ENCODE measurements at places on chromosomes 4 and X.

DNA sequence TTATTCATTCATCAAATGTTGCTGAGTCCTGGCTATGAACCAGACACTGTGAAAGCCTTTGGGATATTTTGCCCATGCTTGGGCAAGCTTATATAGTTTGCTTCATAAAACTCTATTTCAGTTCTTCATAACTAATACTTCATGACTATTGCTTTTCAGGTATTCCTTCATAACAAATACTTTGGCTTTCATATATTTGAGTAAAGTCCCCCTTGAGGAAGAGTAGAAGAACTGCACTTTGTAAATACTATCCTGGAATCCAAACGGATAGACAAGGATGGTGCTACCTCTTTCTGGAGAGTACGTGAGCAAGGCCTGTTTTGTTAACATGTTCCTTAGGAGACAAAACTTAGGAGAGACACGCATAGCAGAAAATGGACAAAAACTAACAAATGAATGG, 1.7 kb upstream of the AFP start:
- no peak for ATAC-seq

- ATAC-seq, result peak; percentile 67
Observed at GRCh38 chrX:3176439-3176820, 135.2 kb downstream of the ARSF start.

GRCh38 chrX:155873188-155873587, 8.0 kb upstream of the VAMP7 start:
- ATAC-seq, result no peak

GRCh38 chrX:290476-291166, 9.4 kb downstream of the PLCXD1 start:
- no peak for ATAC-seq

DNA sequence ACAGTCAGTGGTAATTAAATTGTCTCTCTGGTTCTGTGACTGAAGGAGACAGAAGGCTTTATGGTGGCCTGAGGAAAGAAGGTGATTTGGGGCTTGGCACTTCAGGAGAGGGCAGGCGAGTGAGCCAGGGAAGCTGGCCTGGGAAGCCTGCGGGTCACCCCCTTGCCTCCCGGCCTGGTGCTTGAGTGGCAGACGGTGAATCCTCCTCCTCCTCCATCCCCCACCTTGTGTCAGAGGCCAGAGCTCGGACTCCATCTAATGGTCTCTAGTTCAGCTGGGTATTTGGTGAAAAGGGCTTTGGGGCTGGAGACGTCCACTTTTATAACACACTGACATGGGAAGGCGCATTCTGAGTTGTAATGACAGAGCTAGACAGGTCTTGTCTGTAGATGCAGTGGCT, 8.7 kb downstream of the TMEM187 start:
- ATAC-seq, result no peak

DNA sequence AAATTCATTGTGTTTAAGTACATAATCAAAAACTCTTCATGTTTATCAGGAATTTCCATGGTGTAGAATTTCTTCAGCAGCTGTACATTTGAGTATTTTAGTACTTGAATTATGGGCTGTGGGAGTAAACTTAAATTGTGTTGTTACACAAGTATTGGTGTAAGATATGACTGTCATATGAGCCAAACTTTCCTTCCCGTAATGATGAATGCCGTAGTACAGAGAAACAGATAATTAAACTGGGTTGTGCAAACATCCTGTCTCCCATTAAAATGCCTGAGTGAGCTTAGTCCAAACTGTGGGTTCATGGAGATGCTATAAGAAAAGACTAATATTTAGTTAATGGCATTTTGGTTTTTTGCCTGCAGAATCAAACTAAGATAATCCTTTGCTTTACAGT, 159.2 kb downstream of the SLC4A4 start:
- ATAC-seq, result no peak

GRCh38 chr4:134691915-134692314, 490.3 kb upstream of the PABPC4L start:
- no peak for ATAC-seq

- no peak for ATAC-seq
Observed at GRCh38 chr4:145251391-145251790, 71.0 kb upstream of the OTUD4 start.

DNA sequence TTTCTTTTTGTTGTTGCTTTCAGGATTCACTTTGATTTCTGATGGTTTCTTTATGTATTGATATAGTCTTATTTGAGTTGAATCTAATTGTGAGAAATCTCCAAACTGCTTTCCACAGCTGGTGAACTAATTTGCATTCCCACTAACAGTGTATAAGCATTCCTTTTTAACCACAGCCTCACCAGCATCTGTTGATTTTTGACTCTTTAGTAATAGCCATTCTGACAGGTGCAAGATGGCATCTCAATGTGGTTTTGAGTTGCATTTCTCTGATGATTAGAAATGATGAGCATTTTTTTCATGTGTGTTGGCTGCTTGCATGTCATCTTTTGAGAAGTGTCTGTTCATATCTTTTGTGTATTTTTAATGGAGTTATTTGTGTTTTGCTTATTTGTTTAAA, 1023.1 kb downstream of the SH3BGRL start:
- no peak for ATAC-seq

- ATAC-seq, result no peak
Observed at GRCh38 chr4:78568640-78569305, 17.2 kb downstream of the ANXA3 start.

DNA sequence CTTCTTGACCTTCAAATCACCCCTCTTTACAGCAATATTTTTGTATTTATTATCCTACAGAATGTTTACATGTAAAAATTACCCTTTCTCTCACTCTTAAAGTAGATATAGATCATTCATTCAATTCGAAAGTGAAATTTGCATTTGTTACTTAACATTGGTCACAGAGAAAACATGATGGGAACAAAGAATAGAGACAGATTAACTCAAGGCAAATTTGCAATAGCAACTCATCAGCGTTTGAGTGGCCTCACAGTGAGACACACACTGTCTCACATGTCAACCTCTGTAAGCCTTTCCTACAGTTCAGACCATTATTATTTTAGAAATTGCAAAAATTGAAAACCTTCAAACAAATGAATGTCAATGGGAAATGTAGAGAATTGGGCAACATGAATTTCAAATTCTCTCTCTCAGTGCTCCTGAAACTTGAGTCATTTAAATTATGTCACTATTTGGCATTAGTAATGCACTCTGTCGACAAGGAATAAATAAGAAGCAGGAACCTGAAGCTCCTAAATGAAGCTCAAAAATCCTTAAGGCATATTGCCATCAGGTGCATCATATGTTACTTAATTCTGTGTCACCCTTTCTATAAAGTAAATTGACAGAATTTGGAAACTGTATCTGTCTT, 148.3 kb upstream of the ANXA10 start:
- ATAC-seq, result no peak

DNA sequence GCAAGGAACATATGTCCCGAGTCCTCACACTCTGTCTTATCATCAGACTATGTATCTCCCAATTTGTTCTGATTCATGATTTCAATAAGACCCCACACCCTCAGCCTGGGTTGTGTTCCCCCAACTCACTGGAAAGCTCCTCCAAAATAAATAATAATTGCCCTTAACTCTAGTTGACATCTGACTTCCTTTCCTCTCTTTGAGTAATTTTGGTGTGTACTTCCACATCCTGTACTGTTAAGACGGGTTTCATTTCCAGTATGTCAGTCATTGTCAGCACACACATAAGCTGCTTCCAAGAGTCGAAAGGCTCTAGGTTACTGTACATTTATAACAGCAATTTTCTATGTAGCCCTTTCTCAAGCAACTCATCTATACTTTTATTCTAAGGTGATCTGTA, 52.2 kb upstream of the C1QTNF7 start:
- ATAC-seq, result no peak

DNA sequence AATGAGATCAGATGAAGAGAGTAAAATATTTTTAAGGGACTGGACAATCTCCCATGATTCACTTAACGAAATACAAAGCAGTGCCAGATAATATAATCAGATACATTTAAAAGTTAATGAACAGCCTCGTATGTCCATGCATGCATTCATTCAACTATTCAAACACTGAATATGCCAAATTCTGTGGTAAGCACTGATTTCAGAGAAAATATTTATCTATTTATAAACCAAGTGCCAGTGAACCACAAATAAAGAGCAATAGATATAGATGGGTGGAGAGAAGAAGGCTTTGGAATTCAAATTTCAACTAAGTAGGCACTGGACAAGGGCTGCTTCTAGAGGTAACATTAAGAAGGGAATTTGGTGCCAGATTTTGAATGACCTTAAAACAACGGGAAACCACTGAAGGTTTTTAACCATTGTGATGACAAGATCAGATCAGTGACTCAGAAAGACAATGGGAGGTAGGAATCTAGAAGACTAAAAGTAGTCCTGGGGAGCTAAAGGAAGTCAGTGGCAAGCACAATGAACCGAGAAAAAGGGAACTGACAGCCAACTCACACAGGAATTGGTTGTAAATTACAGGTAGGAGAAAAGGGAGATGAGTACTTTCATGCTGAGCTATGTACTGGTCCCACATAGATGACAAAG, 14.2 kb downstream of the ELOVL6 start:
- no peak for ATAC-seq

DNA sequence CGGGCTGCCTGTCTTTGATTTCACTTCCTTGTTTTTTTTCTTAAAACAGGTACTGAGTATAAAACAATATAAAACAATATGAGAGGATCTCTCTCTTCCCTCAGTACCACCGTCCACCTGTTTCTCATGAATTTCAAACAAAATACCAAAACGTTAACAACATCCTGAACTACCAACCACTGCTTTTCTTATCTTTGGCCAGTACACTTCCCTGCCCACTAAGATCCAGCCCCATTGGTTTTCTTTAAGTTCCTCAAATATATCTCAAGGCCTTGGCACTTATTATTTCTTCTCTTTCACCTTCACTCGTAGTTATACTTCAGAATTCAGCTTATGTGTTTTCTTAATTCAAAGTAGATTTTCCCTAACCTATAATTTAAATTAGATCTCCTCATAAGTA, 370.2 kb upstream of the GRIA3 start:
- ATAC-seq, result no peak

- ATAC-seq, result peak; percentile 86
Observed at GRCh38 chr4:53861856-53862610, 202.4 kb downstream of the CHIC2 start.

DNA sequence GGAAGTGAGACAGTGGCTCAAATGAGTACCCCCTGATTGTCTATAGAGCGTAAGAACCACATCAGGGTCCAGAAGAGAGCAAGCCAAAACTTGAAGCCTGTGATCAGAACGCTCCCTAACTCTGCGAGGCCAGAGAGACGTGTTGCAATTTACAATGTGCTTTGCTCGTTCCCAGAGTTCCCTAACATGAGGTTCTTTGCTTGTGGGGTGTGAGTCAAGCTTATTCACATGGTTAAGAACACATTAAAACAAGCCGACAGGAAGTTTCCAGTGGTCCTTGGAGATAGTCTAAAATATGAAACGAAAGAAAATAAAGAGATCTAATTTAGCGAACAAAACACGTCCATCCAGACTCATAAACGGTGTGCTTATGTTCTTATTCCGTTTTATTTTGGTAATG, 702.3 kb downstream of the TRIML1 start:
- no peak for ATAC-seq

DNA sequence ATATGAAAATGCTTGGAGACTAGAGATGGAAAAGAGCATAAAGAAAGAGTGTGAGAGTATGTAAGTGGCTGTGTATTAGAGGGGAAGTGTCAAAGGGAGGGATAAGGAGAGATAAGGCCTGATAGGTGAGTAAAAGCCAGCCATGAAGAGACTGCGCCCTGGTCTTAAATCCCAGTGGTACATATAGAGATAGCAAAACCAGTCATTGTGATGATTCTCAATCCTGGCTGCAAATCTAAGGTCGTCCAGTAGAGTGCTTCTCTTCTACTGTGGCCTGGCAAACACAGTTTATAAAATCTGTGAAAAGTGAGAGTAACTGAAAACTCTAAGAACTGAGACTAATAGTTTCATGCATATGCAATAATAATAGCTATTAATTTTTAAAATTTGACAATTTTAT, 86.9 kb downstream of the MAB21L2 start:
- no peak for ATAC-seq

DNA sequence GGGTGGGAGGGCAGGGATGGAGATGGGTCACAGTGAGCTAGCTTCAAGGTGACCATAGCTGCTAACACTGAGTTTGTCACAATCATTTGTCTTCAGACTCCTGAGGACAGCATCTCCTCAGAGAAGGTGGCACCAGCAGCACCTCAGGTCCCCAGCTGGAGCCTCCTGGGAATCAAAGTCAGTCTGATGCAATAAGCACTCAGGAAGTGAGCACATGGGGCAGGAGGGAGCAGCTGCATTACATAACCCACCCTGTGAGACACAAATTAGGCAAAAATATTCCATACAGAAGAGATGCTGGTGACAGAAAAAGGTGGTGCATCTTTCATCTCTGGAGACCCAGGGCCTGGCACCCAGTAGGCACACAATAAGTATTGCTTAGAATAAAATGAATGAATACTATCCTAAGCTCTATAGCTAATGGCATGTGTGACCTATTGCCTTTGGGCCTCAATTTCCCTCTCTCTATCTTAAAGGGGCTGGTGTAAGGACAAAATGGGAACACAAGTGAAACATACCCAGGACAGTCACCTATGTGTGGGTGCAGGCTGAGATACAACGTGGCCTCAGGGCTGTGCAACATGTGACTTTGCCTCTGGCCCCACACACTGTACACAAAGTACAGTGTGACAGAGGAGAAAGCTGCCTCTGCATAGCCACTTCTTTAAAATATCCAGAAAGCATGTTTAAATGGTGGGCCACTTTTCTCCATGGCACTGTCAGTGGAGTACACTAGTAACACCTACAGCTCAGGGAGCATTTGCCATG, 37.1 kb downstream of the SLC39A8 start:
- no peak for ATAC-seq

GRCh38 chr4:77938560-77938959, 75.9 kb downstream of the MRPL1 start:
- ATAC-seq, result no peak

GRCh38 chr4:41384992-41385391, 128.3 kb downstream of the UCHL1 start:
- peak; percentile 41 for ATAC-seq

- ATAC-seq, result no peak
Observed at GRCh38 chr4:56475917-56476316, 8.5 kb downstream of the SRP72 start.

DNA sequence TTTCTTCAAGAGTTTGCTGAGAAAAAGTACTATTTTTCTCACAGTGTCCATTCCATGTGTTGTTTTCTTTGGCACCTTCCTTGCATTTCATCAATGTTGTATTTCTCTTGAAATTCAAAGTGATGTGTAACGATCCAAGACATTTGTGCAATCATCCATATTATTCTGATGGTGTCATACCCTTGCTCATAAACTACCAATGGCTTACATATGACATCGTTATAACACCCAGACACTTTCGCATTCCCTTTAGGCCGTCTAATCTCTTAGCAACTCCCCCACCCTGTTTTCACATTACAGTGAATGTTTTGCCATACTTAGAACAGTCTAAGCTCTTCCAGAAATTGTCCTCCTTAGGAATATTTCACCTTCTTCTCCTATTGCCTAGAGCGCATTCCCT, 1779.0 kb downstream of the PCDH7 start:
- peak; percentile 68 for ATAC-seq

DNA sequence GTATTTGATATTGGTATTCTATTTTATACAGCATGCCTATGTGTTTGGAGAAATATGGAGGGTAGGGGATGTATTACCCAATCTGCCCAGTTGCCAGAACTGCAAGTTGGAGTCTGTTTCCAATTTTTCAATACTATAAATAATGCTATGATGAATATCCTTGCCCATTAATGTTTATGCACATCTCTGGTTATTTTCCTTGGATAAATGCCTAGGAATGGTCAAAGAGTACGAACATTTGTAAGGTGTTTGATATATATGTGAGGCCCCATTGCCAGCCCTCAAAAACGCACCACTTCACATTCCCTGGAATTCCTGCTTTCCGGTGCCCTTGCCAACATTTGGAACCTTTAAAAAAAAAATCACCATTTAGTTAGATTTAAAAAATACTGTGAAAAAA, 34.3 kb downstream of the CLDN34 start:
- ATAC-seq, result no peak
